ENCODE measurements at places on chromosomes 5 and 9.

DNA sequence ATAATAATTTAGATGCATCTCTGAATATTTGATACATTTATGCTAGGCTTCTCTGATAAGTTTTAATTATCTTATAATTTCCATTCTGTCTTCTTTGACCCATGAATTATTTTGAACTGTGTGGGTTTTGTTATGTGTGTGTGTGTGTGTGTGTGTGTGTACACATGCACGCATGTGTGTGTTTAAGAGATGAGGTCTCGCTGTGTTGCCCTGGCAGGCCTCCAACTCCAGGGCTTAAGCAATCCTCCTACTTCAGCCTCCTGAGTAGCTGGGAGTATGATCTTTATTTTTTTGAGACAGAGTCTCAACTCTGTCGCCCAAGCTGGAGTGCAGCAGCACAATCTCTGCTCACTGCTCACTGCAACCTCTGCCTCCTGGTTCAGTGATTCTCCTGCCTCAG is 75.4 kb downstream of the NDUFAF2 start:
- no peak for DNase-seq

- DNase-seq = no peak
Observed at GRCh38 chr9:125803526-125803925, 56.4 kb downstream of the PBX3 start.

DNA sequence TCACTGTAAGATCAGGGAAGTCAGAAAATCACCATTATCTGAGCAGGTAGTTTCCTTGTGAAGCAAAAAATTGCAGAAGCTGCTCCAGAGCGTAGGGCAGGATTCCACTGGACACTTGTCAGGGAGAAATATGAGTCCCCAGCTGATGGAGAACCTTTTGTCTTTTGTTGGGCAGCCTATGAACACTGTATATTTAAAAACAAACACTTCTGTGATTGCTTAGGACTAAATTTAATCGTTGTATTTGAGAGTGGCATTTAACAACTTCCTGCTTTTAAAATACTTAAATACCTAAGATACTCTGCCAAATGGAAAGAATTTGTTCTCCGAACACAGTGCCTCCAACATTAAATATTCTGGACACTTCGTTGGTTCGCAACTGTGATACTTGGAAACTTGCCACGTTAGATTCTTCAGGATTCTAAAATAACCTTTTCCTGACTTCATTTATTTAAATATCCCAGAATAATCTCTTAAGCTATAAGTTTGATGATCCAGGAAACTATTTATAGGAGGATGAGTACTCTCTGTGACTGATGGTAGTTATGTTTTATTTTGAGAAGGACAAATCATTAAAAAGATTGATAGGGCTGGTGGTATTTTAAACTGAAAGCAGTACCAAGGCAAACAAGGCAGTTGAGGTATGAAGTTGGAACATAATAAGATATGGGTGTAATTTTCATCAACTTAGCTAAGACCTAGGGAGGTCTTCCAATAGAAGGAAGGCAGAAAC is 2.7 kb upstream of the HSPA4 start:
- DNase-seq = no peak

DNA sequence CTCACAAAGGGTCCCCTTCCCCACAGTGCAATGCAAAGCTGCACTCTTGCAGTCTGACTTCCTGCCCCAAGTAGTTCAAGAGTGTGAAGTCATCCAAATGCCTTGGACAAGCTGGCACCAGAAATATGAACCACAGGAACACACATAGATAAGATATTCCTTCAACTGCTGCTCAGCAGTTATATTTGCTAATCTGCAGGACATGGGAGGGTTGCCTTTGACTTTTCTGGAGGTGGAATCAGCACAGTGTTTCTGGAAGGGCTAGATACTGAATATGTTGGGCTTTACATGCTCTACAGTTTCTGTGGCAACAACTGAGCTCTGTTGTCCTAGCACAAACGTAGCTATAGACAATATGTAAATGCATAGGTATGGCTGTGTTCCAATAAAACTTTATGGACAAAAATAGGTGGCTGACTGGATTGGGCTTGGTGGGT is 96.7 kb upstream of the PCA3 start:
- DNase-seq = no peak

GRCh38 chr9:36858805-36859375 is 175.2 kb downstream of the PAX5 start:
- no peak for DNase-seq

- no peak for DNase-seq
Observed at GRCh38 chr9:85640425-85640824, 101.3 kb downstream of the AGTPBP1 start.

- no peak for DNase-seq
Observed at GRCh38 chr9:100409176-100409556, 17.8 kb upstream of the MSANTD3 start.

DNA sequence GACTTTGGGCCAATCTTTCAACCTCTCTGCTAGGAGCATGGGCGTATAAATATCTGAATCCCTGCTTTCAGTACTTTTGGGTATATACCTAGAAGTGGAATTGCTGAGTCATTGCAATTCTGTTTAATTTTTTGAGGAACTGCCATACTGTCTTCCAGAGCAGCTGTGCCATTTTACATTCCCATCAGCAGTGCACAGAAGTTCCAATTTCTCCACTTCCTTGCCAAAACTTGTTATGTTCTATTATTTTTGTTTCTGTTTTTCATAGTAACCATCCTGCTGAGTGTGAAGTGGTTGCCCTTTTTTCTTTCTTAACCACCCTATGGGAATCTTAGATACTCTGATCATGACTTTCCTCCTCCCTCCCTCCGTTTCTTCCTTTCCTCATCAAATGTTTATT is 11.1 kb upstream of the CCIN start:
- no peak for DNase-seq

DNA sequence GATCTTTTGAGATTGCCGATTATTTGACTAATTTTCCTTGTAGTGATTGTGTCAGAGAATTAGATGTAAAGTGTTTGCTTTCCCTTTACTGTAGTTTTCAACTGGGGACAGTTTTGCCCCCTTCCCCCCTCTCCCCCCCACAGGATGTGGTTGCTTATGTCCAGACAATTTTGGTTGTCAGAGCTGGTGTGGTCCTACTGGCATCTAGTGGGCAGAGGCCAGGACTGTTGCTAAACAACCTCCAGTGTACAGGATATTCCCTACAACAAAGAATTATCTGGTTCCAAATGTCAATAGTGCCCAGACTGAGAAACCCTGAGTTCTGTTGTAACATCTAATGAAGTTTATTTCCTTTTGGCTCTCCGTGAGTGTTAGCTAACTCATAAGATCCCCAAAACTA is 20.0 kb downstream of the TMEFF1 start:
- DNase-seq = no peak

DNA sequence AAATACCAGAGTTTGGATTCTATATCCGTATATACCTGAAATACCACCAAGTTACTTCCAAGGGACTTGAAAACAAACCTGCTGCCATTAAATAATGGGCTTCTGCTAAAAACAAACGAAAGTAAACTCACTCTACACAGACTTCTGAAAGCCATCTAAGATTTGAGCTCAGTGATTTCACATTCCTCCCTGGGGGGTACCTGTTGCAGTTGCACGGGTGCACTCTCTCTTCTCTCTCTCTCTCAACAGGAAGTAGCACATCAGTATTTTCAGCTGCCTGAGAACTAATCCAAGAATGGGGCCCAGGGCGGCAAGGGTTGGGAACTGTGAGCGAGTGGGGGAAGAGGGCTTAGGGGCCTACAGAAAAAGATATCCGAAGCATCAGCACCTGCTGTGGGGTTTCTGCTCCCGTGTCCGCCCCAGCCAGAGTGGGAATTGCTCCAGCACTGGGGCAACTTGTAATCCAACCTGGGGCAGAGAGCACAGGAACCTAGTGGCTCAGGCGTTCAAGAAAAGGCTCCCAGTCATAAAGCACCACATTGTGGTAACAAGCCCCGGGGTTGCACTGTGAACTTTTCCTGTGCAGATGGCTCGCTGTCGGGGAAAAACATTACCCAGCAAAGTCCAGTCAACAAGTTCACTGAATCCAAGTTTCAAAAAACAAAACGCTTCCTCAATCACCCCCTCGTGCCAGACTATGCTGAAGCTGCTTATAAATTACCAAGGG is 99.8 kb downstream of the EFNA5 start:
- DNase-seq = no peak

GRCh38 chr9:34380034-34380510 is 3.4 kb upstream of the MYORG start:
- DNase-seq = no peak

- DNase-seq = no peak
Observed at GRCh38 chr5:108315829-108316228, 66.1 kb downstream of the FBXL17 start.

DNA sequence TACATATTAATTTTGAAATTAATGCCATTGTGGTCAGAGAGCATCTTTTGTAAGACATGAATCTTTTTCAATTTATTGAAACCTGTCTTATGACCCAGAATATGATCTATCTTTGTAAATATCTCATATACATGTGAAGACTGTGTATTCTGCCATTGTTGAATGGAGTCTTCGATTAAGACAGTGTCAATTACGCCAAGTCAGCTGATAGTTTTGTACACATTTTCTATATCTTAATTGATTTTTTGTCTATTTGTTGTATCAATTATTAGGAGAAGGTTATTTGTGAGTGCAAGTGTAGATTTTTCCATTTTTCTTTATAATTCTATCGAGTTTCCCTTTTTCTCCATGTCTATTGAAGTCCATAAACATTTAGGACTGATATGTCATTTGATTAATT is 471.6 kb downstream of the MED10 start:
- DNase-seq = no peak

- DNase-seq = no peak
Observed at GRCh38 chr5:78662323-78662722, 13.8 kb upstream of the LHFPL2 start.

DNA sequence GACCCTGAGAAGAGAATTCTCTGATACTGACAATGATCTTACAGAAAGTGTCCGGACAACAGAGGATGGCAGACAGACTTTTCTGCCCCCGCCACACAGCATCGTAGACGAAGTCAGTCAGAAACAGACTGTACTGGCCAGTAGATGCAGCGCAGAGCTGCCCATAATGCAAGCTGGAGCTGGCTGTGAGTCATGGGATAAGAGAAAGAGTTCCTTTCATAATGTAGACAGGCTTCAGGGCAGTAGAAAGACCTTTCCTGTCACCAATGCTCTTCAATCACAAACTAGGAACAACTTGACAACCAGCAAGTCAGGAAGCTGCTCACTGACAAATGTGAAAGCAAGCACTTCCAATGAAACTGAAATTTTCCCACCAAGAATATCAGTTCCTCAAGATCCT is 5.1 kb downstream of the SPATA31D1 start:
- no peak for DNase-seq

GRCh38 chr5:115583474-115583873 is 18.8 kb downstream of the TICAM2 start:
- no peak for DNase-seq

DNA sequence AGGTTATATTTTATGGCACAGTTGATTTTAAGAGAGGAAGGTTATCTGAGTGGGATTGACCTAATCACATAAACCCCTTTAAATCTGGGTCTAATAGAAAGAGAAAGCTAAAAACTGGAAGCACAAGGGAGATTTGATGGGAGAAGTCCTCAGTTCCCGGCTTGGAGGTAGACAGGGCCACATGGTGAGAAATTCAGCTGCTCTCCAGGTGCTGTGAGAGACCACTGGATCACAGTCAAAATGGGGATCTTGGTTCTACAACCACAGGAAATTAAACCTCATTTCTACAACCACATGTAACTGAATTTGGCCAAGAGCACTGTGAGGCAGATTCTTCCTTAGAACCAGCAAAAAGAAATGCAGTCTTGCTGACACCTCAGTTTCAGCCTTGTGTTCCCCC is 2352.7 kb downstream of the MAT2B start:
- DNase-seq = no peak

- DNase-seq = no peak
Observed at GRCh38 chr5:172972552-172972951, 11.0 kb upstream of the ATP6V0E1 start.

- DNase-seq = no peak
Observed at GRCh38 chr5:133396187-133396741, 216.1 kb downstream of the FSTL4 start.

GRCh38 chr5:75457691-75458090 is 53.7 kb downstream of the CERT1 start:
- no peak for DNase-seq

GRCh38 chr9:32424616-32425015 is 40.2 kb downstream of the ACO1 start:
- DNase-seq = no peak

DNA sequence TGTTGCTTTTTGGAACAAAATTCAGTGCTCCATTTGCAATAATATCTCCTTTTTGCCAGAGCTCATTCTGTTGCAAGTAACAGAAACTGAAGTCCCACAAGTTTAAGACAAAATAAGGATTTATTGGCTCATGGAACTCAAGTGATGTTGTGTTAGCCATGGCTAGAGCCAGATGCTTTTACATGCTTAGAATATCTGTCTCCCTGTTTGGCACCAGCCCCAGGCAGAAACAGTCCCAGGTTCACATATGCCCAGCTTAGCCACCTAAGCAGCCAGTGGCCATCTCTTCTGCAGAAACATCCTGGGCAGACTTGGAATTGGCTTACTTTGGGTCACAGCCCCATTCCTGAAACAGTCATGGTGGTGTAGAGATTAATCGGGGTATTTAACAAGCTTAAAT is 540.9 kb upstream of the SGCD start:
- no peak for DNase-seq

- DNase-seq = no peak
Observed at GRCh38 chr5:43207601-43208000, 15.6 kb downstream of the NIM1K start.

DNA sequence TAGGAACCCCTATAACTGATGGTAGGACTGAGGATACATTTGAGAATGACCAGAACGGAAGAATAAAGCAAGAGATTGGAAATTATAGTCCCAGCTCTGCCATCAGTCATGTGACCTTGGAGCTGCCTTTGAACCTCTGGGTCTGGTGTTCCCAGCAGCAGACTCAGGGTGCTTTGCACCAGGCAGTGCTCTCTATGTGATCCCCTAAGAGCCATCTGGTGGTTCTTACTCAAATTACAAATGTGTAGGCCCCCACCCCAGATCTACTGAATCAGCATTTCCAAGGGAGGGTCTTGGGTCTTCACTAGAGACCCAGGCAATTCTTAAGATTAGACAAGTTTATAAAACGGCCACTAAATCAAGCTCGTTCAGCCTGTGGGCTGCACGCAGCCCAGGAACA is 40.2 kb upstream of the PRDM12 start:
- no peak for DNase-seq

DNA sequence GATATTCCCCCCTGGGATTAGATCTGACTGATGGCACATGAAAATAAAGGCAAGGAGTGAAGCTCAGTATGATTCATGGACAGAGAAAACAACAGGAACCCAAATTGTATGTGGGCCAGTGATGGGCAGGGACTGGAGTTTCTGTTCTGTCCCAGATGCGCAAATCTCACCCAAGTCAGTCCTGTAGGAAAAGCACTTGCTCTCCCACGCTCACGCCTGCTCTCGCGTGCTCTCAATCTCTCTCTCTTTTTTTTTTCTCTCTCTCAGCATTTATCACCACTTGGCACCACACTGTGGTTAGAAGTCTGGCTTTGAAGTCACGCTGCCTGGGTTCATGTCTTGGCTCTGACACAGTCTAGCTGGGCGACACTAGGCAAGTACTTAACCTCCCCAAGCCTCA is 106.5 kb upstream of the LRRTM2 start:
- no peak for DNase-seq

GRCh38 chr5:119400245-119400644 is 44.4 kb downstream of the TNFAIP8 start:
- no peak for DNase-seq
